ENCODE measurements at places on chromosomes 5 and 9.

GRCh38 chr5:181200816-181201215 lies 4.2 kb downstream of the TRIM7 start:
- DNase-seq: no peak

- no peak for DNase-seq
These were observed 203.3 kb upstream of the DMRT1 start for GRCh38 chr9:638152-638551.

GRCh38 chr9:75855509-75855908 lies 35.0 kb upstream of the PCSK5 start:
- no peak for DNase-seq

DNA sequence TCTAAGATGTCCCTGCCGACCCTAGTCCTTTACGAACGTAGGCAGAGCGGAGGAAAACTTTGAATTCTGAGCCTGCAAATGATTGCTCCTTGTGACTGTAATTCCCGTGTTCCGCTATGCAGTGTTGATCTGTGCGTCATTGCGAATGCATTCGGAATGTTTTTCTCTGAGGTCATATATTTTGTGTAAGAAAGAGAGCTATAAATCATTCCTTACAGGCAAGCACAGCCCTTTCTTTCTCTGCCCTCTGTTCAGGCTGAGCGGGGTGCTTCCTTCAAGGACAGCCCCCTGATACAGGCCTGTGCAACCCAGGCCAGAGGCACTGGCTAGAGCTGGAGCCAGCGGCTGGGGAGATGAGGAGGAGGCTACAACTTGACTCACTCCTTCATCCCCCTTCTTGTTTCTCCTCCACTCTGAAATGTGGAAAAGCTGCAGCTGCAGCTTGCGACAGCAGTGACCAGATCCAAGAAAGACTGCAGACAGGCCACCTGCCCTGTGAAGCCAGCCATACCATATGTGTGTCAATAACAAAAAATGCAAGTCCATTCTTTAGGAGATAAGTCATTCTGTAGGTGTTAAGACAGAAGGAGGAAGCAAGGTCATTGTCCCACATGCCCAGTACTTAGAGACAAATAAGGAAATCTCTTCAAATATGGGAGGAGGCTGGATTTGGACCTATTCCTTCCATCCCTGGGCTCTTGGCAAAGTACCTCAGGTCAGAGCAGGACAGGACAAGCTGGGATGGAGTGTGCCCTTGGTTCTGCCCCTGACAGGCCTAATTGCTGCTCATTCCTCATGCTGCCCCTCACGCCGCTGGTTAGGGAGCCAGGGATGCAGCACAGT lies 345.7 kb upstream of the WWC1 start:
- no peak for DNase-seq

- DNase-seq: no peak
These were observed 125.5 kb downstream of the STARD4 start for GRCh38 chr5:111386832-111387162.

DNA sequence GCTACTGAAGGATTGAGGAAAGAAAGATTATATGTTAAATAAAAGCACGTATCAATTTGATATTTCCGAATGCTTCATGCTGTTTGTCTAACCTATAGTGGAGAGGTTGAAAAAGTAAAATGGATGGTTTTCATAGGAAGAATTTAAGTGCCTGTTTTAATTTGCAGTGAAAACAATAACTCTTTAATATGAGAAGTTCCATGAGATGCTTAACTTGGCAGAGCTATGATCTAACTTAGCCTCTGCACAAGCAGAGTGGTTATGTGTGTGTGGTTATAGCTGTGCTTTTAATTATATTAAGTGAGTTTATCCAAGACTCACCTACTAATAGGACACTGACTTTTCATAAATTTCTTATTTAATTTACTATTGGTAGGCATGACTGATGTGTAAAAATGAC lies 57.4 kb downstream of the AOPEP start:
- no peak for DNase-seq

DNA sequence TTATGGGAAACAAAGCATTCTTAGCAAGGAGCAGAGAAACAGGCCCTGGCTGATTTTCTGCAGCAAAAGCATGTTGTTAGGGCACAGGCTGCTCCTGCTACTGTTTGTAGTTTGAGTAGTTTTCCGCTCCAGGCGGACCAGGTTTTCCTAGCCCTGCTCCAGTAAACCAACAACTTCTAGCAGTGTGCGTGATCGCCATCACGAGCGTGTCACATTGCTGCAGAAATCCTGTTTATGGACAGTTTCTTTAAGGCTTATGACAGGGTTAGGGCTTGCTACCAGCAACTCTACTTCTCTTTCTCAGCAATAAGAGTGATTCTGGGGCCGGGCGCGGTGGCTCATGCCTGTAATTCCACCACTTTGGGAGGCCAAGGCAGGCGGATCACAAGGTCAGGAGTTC lies 803.9 kb upstream of the CDH10 start:
- DNase-seq: no peak

- no peak for DNase-seq
These were observed 27.7 kb upstream of the GAS1 start for GRCh38 chr9:86975036-86975435.

DNA sequence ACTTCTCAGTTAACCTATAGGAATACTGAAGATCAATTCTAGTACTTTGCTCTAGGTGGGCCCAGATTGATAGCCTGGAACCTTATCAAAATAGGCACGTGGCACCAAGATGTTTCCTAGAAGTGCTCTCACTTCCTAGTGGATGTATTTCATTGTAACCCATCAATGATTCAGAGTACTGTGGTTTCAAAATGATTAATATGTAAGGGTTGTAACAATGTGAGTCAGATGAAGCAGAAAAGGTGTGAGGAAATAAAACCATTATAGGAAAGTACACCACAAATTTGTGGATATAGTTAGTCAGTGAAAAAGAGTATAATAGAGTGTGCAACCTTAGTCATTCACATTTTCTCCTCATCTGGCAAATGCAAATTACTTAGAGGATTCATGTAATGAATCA lies 177.3 kb upstream of the FST start:
- no peak for DNase-seq

- no peak for DNase-seq
These were observed 594.6 kb upstream of the BRINP1 start for GRCh38 chr9:119963798-119964372.

DNA sequence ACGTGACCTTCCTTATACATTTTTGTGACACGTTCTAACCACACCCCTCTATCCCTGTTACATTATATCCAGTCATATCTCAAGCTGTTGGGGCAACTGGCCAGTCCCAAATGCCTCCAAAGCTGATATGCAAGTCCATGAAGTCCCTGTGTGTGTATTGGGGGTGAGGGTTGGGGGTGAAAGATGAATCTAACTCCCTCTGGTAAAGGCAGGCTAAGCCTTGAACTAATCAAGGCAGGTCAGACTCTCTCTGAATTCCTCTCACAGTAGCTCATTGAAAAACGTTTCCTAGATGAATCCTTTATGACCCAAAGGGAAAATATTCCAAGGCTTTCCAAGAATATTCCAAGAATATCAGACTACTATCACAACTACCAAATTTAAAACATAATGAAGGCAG lies 174.4 kb downstream of the MUSK start:
- DNase-seq: no peak

GRCh38 chr5:179863449-179864085 lies 5.0 kb upstream of the MRNIP start:
- DNase-seq: no peak

DNA sequence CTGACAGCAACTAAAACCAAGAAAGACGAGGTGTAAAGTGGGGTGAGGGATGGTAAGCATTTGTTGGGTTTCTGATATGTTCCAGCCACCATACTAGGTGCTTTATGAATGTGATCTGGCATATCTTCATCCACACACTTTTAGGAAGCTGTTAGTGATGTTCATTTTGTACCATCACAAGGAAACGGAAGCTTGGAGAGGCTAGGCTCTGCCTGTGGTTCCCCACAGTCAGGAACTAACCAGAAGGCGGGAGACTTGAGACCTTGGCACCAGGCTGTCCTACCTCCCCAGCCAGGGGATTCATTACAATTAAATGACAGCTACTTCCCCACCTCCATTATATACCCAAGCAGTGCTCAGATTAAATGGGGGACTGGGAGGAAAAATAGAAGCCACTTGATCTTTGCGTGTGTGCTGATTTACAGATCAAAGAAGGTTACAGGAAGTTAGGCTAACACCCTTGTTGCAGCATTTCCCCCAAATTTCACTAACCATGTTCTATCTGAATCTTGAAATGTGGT lies 43.0 kb downstream of the SFXN1 start:
- DNase-seq: no peak

GRCh38 chr9:114682846-114683245 lies 854 bp upstream of the TEX48 start:
- DNase-seq: no peak

- no peak for DNase-seq
These were observed 158.9 kb downstream of the ADAMTSL1 start for GRCh38 chr9:18632632-18633403.

DNA sequence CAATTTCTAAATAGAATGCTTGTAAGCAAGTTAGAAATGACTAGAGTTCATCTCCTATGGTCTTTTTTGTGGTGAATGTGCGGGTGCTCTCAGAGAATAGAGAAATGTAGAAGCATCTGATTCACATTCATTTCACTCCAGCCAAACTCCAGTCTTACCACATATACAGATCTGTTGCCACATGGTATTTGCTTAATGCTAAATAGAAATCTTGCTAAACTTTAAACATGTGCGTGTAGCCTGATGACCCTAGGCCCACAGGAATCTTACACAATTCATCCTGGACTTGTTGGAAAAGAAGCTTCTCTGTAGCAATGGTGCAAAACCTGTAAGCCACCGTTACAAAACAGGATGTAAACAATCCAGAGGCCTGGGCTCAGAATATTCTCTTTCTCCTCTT lies 135.2 kb downstream of the PCSK1 start:
- DNase-seq: no peak

- DNase-seq: no peak
These were observed 1.8 kb upstream of the TSC1 start for GRCh38 chr9:132946211-132946610.

Measured in CD8-positive, alpha-beta T cell (primary cell).